Activated T-helper 2 cell treated with anti-CD3 and anti-CD28 coated beads, Interferon-gamma antibody, Interleukin-2, Interleukin-4, amounts not matched to agents 10 μg/mL and 5 μg/mL and 100 μg/mL, durations not matched to agents 14 hours and 24 hours and 36 hours (primary cell): ENCODE measurements at places on chromosomes 1 and 21. TPM values are rescaled to one million over a fixed set of nuclear protein-coding genes. Genes with fewer than 3 reads are reported as not detected.

DNA sequence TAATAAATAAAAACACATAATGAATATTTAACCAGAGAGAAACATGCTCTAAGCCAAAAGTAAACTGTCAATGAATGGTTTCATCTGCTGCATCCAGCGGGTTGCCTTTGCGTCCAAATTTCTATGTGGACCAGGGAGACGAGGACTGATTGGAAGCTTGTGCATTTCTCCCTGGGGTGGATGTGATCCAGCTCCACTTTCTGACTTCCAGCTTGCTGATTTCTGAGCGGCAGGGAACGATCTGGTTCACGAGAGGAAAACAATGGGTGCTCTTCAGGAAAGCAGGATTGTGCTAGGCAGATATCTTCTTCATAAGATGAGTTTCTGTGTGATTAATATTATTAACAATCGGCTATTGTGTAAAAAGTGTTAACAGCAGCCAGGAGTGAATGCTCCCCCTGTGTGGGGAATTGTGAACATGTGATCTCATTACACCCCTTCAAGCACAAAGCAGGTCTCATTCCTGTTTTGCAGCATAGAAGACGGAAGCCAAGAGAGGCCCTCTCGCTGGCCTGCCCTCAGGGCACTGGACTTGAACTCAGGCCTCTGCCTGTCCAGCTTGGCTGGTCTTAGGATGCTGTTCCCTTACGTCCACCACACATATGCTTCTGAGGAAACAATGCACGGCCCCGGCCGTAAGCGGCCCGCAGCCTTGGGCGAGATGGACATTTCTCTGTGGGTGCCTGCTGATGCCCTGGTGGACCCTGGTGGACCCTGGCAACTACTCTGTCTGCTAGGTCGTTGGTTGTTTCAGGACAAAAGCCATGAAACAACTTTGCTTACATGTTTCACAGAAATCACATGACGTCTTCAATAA is 183.4 kb upstream of the C1orf174 start:
- H3K27me3 ChIP-seq: no peaks in the 10 kb centered on the region
- DNase-seq: no peak
- no peak overlapping the region for H3K27ac ChIP-seq
- H3K36me3 ChIP-seq: no peaks in the 10 kb centered on the region

GRCh38 chr1:236168716-236169429 is 26.5 kb downstream of the GPR137B start:
- H3K4me3 ChIP-seq: no peak overlapping the region
- H3K27ac ChIP-seq: no peak overlapping the region
- peaks cover 2% of the 10 kb centered on the region for H3K4me1 ChIP-seq
- no peaks in the 10 kb centered on the region for H3K27me3 ChIP-seq

The FALEC gene
- 0.37 and 1.9 TPM in 2 replicates for total RNA-seq

DNA sequence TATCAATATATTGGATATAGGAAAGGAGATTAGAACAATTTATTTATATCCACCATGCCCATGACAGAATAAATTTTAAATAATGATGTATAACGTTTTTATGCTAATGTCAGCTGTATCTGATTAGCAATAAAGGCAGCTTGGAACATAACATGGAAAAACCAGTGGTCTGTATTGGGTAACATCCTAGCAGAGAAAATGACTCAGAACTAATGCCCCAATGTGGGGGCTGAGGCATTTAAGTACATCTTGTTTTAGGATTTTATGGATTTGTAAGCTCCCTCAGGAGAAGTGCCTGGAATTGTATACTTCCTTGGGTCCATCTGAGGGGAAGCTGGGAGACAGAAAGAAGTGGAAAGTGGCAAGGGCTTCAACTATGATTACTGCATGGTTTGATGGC is 82.3 kb downstream of the HMCN1 start:
- H3K27ac ChIP-seq: no peak overlapping the region
- no peaks in the 10 kb centered on the region for H3K4me1 ChIP-seq
- peaks cover 3% of the 10 kb centered on the region for H3K27me3 ChIP-seq
- no peaks in the 10 kb centered on the region for H3K36me3 ChIP-seq

- no peak for DNase-seq
- peaks cover 4% of the 10 kb centered on the region for H3K27me3 ChIP-seq
- no peak overlapping the region for H3K4me3 ChIP-seq
- H3K27ac ChIP-seq: no peak overlapping the region
- H3K4me1 ChIP-seq: no peaks in the 10 kb centered on the region
- no peaks in the 10 kb centered on the region for H3K36me3 ChIP-seq
Observed at GRCh38 chr1:178739285-178740045, 14.4 kb downstream of the RALGPS2 start.

- peaks cover 4% of the 10 kb centered on the region for H3K27me3 ChIP-seq
- H3K4me3 ChIP-seq: no peak overlapping the region
- no peaks in the 10 kb centered on the region for H3K36me3 ChIP-seq
- H3K4me1 ChIP-seq: no peaks in the 10 kb centered on the region
- H3K27ac ChIP-seq: no peak overlapping the region
Observed at GRCh38 chr1:224762046-224762445, 145.9 kb downstream of the CNIH3 start.

The RXFP4 gene
- total RNA-seq: not detected in 2 replicates

GRCh38 chr1:90821788-90822359 is 104.8 kb upstream of the BARHL2 start:
- no peaks in the 10 kb centered on the region for H3K4me1 ChIP-seq
- H3K27me3 ChIP-seq: peaks cover 13% of the 10 kb centered on the region
- no peak overlapping the region for H3K4me3 ChIP-seq
- DNase-seq: no peak

GRCh38 chr1:33271666-33272505 is 15.6 kb downstream of the ZNF362 start:
- peaks cover 5% of the 10 kb centered on the region for H3K36me3 ChIP-seq
- H3K27ac ChIP-seq: peak overlapping the region; percentile 14
- DNase-seq: no peak
- no peaks in the 10 kb centered on the region for H3K27me3 ChIP-seq
- H3K4me3 ChIP-seq: no peak overlapping the region

- peaks cover 26% of the 10 kb centered on the region for H3K4me1 ChIP-seq
- H3K27me3 ChIP-seq: peaks cover 5% of the 10 kb centered on the region
- H3K4me3 ChIP-seq: peak overlapping the region; percentile 41
- H3K27ac ChIP-seq: peak overlapping the region; percentile 60
Observed at GRCh38 chr1:23634840-23635651, 56.6 kb upstream of the RPL11 start.

The OR6F1 gene
- total RNA-seq: not detected in 2 replicates

The C21orf58 gene
- 32.2 and 32.8 TPM in 2 replicates for total RNA-seq

GRCh38 chr1:112389689-112390088 is 6.3 kb upstream of the CTTNBP2NL start:
- H3K4me3 ChIP-seq: no peak overlapping the region
- DNase-seq: no peak
- peaks cover 10% of the 10 kb centered on the region for H3K27me3 ChIP-seq
- H3K36me3 ChIP-seq: no peaks in the 10 kb centered on the region
- H3K27ac ChIP-seq: no peak overlapping the region

- DNase-seq: no peak
- H3K36me3 ChIP-seq: peaks cover 4% of the 10 kb centered on the region
Observed at GRCh38 chr1:109788695-109789521, 25.2 kb upstream of the EPS8L3 start.

DNA sequence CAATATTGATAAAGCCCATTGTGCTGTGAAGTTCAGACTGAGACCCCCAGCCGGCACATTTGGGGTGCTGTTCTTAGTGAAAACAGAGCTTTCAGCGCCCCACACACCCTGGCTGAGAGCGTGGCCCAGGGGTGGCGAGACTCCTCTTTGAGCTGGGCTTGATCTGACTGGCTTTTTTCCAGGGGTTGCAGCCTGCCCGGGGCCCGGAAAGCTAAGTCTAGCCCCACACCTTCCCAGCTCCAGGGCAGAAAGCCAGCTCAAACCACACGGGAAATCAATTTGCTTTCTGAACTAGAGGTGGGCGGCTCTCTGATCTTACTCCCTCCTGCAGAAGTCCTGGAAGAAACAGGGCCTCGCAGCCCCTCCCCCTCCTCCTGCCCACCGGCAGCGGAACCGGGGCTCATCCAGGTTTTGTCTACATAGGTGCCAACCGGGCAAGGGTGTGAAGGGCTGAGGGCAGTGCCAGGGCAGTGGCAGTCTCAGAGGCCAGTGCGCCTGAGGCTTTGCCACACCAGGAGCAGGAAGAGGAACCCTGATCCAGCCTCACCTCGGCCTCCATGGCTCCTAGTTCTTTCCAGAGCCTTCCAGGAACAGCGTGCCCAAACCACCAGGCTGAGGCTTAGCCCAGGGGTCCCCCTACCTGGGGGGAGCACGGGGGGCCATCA is 155.3 kb downstream of the NPHP4 start:
- H3K4me3 ChIP-seq: no peak overlapping the region
- no peaks in the 10 kb centered on the region for H3K36me3 ChIP-seq
- no peak overlapping the region for H3K27ac ChIP-seq

- peaks cover 3% of the 10 kb centered on the region for H3K27me3 ChIP-seq
- H3K4me1 ChIP-seq: peaks cover 5% of the 10 kb centered on the region
- no peak for DNase-seq
- no peaks in the 10 kb centered on the region for H3K36me3 ChIP-seq
Observed at GRCh38 chr1:88188038-88188437, 496.0 kb upstream of the PKN2 start.

DNA sequence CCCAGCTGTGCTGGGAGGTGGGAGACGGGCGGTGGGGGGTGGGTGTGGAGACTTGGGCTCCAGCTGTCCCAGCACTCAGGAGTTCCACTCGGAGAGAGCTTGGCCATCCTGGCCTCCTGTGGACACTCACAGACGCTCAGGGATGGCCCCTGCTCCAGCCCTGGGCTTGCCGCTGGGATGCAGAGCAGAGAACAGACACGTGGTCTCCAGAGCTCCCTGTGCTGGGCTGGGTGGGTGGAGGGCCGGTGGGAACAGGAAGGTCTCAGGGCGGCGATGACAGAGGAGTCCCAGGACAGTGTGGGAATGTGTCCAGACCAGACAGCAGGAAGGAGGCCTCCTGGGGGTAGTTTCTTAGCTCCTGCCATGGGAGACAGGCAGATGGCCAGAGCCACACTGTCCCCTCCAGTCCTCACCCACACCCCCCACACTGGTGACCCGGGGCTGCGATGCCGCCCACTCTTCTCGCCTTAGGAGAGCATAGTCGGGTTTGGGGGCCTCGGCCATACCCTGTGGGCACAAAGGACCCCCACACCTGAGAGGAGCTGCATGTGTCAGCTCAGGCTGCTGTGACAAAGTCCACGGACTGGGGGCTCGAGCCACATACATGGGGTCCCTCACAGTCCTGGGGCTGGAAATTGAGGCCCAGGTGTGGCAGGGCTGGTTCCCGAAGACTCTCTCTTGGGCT is 2.0 kb downstream of the KRTAP10-9 start:
- peaks cover 4% of the 10 kb centered on the region for H3K27me3 ChIP-seq
- no peak overlapping the region for H3K27ac ChIP-seq
- H3K36me3 ChIP-seq: peaks cover 7% of the 10 kb centered on the region
- H3K4me3 ChIP-seq: no peak overlapping the region
- H3K4me1 ChIP-seq: peaks cover 6% of the 10 kb centered on the region
- DNase-seq: no peak

The SLC1A7 gene
- total RNA-seq: not detected in 2 replicates

GRCh38 chr1:162137179-162137960 is 67.9 kb downstream of the NOS1AP start:
- no peak overlapping the region for H3K4me3 ChIP-seq
- H3K27me3 ChIP-seq: peaks cover 40% of the 10 kb centered on the region
- no peak for DNase-seq
- no peaks in the 10 kb centered on the region for H3K4me1 ChIP-seq

The SH2D2A gene
- total RNA-seq: 453 and 474 TPM in 2 replicates

The AADACL4 gene
- total RNA-seq: not detected in 2 replicates

DNA sequence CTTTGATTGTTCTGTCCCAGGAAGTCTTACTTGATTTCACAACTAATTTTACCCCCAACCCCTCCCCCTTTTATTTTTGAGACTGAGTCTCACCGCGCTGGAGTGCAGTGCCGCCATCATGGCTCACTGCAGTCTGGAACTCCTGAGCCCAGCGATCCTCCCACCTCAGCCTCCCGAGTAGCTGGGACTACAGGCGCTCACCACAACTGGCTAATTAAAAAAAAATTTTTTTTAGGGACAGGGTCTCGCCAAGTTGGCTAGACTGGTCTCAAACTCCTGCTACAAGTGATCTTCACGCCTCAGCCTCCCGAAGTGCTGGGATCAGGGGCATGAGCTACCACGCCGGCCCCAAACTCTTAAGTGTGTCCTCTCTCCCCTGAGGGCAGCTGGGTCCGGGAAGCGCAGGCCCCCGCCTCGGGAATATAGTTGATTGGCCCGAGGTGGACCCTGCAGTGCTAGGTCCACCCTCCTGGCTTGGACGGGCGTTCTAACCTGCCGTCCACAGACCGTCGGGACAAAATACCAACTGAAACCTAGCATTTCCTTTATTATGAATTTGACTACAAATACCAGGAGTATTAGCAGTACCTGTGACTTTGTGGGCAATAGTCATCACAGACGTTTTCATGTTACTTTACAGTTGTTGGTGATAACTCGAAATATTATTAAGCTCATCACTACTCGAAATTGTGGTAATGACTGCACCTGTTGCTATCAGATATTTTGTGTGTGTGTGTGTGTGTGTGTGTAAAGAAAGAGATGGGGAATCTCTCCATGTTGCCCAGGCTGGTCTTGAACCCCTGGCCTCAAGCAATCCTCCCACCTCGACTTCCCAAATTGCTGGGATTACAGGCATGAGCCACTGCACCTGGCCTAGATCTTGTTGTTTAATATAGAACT is 642 bp upstream of the PARP1 start:
- peak overlapping the region; percentile 63 for H3K27ac ChIP-seq
- peaks cover 10% of the 10 kb centered on the region for H3K36me3 ChIP-seq
- no peak for DNase-seq
- peak overlapping the region; percentile 73 for H3K4me3 ChIP-seq
- peaks cover 30% of the 10 kb centered on the region for H3K4me1 ChIP-seq

DNA sequence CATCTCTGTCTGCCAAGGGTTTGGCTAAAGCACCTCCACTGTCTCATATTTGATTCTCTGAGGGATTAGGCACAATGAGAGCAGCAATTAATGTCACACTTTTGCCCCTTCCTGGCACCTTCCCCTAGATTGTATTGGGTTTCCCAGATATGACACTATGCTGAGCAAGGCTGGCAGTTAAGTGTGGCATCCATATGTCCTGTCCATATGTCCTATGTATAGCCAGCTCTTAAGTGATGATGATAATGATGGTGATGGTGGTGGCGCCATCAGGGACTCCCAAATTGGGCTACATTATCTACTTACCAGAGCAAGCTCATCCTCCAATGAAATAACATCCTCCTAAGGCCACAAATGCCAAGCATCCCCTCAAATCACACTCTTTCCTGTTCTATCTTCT is 13.5 kb upstream of the LORICRIN start:
- H3K36me3 ChIP-seq: no peaks in the 10 kb centered on the region
- H3K27ac ChIP-seq: no peak overlapping the region
- H3K4me1 ChIP-seq: no peaks in the 10 kb centered on the region
- H3K4me3 ChIP-seq: no peak overlapping the region
- H3K27me3 ChIP-seq: peaks cover 13% of the 10 kb centered on the region

- no peak overlapping the region for H3K27ac ChIP-seq
- H3K27me3 ChIP-seq: no peaks in the 10 kb centered on the region
- DNase-seq: no peak
- H3K4me1 ChIP-seq: peaks cover 4% of the 10 kb centered on the region
- H3K36me3 ChIP-seq: peaks cover 32% of the 10 kb centered on the region
Observed at GRCh38 chr21:42544544-42544943, 30.9 kb downstream of the SLC37A1 start.

DNA sequence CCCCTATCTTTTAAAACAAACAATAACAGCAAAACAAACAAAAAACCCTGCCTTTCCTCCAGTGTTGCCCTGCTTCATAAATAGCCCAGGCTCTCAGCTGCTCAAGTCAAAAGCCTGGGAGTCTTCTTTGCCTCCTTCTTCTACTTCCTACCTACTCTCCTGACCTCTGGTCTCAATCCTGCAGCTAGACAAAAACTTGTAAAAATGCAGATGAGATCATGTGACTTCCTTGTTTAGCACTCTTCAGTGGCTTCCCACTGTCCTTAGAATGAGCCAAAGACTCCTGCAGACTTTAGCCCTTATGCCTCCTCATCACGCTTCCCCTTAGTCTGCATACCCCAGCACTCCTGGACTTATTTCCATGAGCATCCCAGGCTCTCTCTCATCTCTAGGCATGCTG is 55.0 kb upstream of the ZNF644 start:
- H3K27ac ChIP-seq: no peak overlapping the region
- peaks cover 3% of the 10 kb centered on the region for H3K27me3 ChIP-seq
- H3K36me3 ChIP-seq: no peaks in the 10 kb centered on the region
- DNase-seq: no peak
